ENCODE measurements at places on chromosomes 16 and 17.

DNA sequence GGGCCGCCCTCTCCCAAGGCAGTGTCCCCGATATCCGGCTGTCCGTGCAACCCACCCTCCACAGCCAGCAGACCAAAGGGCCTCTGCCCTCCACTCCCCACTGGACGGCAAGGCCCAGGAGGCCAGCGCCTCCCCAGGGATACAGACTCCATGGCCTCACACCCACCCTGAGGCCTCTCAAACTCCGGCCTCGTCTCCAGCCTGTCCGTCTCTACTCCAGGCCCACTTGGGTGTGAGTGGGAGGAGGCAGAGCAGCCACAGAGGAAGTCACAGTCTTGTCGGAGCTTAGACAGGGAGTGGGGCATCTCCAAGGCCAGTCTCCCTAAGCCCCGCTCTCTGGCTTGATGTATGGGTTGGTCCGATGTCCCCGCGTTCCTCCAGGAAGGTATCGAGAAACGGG is 73.3 kb downstream of the SRCIN1 start:
- DNase-seq: no peak

DNA sequence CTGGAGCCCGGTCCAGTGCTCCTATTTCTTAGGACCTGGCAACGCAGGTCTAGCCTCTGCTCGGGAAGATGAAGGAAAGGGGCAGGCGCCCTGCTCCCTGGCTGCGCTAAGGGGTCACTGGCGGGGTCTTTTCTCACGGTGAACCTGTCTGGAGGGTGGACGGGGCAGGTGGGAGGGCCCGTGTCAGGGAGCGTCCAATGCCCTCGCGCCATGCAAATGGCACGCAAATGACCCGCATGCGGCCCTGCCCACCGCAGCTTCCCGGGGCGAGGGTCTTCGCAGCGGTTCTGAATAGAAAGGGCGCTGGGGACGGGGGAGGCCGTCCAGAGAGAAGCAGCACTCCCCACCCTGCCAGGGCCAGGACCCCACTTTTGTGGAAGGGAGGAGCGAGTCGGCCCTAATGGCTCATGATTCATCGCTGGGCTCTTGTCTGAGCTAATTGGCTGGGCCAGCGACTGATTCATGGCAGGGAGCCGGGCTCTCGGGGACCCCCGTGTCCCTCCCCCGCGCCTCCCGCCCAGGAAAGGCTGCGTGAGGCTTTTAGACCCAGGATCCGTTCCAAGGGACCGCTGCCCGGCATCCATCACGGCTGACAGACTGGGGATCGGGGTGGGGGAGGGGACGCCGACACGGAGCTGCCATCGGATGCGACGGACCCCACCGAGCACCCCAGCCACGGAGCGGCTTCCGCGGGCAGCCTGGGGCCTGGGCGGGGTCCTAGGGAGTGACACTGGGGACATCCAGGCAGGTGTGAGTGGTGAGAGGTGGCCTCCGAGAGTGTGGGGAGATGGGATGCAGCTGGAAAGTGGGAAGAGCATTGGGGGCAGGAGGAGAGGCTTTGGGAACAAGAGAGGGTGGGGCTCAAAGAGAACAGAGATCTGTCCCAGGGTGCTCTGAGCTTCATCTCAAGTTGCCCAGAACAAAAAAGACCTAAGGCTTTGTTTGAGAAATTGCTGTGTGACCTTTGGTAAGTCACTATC is 25.0 kb upstream of the NGFR start:
- DNase-seq: no peak

DNA sequence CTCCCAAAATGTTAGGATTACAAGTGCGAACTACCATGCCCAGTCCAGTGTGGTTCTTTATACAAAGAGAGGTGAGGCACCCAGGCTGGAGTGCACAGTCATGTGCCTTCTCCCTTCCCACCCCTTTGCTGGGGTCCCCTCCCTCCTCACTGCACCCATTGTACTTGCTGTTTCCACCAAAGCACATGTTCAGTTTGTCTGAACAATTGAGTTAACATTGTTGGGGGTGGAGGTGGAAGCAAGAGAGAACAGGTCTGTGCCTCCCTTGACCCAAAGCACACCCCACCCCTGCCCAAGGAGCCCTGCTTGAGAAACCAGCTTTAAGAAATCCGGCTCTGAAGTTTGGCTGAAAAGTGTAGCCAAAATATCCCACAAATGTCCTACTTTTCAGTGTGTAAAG is 142.3 kb upstream of the CDH5 start:
- DNase-seq: no peak

DNA sequence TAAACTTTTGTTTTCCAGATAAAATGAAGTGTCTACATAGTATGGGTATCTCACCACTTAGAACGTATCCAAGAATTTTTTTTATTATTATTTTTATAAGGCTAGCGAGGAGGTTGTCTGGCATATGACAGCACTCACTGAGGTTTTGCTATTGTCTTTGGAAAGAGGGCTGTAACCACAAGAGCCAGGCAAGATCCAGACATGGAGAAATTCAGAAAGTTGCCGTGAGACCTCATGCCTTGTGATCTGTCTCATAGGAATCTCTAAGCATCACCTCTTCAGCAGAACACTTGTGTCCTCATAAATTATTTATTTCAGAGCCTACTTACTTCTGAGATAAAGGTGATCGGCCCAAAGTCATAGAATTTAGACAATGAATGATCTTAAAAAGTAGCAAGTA is 410.8 kb downstream of the CDH11 start:
- no peak for DNase-seq

- no peak for DNase-seq
Observed at GRCh38 chr17:43966276-43966675, 12.5 kb upstream of the PYY start.
